ENCODE measurements at places on chromosomes 3 and 15.

- DNase-seq = no peak
These were observed 768.5 kb upstream of the CFAP20DC start for GRCh38 chr3:59818033-59818918.

- no peak for DNase-seq
These were observed 235.5 kb downstream of the OPA1 start for GRCh38 chr3:193828477-193828876.

- no peak for DNase-seq
These were observed 6.1 kb downstream of the FXR1 start for GRCh38 chr3:180918542-180918941.

GRCh38 chr3:49794926-49795905, 4.5 kb downstream of the CDHR4 start:
- no peak for DNase-seq

DNA sequence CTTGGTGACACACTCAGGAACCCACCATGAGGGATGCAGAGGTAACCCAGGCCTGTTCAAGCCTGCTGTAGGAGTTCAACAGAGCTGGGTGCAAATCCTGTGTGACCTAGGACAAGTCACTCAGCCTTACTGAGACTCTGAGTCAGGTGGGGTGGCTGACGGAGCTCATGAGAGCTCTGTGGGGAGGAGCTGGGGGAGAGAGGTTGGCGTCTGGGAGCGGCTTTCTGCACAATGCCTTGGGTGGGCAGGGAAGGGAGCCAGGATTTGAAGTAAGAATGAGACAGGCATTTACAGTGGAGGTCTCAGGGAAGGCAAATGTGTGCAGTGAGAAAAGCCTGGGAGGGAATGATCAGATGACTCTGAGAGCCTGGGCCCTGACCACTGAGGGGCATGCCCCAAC, 18.3 kb downstream of the C3orf18 start:
- no peak for DNase-seq

DNA sequence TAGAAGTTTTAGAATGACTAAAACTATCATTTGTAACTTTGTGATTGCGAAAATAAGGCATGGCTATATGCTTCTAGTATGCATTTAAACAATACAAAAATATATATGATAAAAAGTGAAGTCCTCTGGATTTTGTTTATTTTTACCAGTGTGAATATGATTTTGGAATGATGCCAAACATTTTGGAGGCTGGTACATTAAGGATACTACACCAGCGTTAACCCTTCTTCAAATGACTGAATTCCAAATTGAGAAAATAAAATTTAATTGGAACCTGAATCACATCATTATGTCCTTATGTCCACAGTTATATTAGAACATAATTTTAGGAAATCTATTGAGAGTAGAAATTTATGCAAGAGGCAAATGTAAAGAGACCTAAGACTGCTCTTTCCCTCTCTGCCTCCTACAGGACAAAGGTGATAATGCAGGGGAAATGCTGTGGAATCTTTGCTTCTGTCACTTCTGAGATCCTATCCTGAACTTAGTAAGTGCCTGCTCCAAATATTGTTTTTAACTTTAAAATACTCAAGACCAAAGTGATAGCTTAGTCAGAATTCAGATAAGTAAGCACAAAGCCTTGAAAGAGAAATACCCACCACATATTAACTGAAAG, 121.1 kb upstream of the NANOGP8 start:
- no peak for DNase-seq

- no peak for DNase-seq
These were observed 67.6 kb downstream of the SLC6A11 start for GRCh38 chr3:10883478-10884234.

GRCh38 chr3:184743248-184743647, 31.4 kb upstream of the MAGEF1 start:
- DNase-seq = no peak

DNA sequence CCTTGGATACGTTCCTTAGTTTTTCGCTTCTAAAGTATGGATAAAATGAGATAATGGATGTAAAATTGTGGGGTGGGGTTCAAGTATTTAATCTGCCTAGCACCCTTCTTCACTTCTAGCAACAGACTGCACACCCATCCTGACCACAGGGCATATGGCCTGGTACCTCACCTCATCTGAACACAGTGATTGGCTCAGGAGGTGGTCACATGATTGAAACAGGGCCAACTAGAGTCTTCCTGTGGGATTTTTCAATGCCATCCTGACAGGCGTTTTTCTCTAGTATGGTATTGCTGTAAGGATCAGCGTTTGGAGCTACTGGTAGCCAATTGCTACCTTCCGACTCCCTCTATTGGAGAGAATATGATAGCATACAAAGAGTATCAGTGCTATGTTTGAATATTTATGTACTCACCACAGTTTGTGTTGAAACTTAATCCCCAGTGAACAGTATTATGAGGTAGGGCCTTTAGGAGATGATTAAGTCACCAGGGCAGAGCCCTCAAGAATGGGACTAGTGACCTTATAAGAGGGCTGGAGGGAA, 172.2 kb downstream of the PPM1L start:
- no peak for DNase-seq
